ENCODE measurements at places on chromosomes 2 and 18.

- DNase-seq: no peak
Observed at GRCh38 chr2:2332381-2332780, 1.3 kb upstream of the MYT1L start.

- DNase-seq: no peak
Observed at GRCh38 chr2:70927138-70927537, 8.6 kb upstream of the ATP6V1B1 start.

DNA sequence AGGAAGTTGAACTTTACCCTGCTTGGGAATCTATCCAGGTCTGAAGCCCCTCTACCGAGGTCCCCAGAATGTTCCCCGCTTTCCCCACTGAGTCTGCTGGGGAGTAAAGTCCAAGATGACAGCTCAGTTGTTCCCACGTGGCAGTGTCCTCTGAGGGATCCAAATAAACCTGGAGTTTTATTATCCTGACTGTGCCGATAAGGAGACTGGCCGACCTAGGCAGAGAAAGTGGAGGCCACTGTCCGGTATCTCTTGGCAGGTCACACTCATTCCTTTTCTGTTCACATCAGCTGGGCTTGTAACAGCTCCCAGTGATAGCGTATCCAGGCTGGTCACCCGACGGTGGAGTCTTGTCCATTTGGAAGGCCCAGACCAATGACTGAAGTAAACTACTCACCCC, 27.5 kb upstream of the C18orf32 start:
- DNase-seq: no peak

DNA sequence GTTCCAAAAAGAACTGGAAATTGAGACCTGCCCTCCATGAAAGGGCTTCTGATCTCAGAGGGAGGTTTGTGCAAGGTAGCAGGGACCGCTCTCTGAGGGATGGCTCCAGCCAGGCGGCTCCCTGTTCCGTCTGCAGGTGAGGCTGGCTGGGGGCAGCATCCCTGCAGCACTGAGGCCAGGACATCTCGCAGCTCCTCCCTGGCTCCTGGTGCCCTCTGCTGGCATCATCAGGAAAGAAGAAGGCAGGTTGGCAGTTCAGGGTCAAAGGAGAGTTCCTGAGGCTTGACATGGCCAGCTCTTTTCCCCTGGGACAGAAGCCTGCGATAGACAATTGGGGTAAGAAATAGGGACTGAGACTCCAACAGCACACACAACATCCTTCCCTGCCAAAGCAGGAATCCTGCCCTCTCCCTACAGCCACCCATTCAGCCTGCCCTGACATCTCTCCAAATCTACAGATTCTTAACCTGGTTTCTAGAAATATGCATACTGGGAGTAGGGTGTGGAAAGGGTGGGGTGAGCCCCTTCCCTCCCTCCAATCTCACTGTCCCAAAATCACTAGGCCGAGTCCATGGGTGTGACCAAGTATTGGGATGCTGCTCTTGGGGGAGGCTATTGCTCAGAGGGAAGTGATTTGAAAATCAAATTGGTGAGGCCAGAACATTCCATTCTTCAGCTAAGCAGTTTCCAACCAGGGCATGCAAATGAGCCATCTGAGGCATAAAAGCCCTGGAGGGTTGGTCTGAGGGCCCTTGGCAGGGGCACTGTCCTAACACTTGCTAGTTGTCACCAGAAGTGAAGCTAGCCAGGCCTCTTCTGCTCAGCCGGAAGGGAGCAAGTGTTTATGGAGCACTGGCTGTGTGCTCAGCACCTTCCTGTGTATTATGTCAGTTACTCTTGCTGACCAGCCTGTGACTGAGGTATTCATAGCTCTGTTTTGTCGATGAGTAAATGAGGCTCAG, 185.4 kb downstream of the TFCP2L1 start:
- DNase-seq: peak; percentile 33

GRCh38 chr2:176769499-176770370, 442.9 kb upstream of the HNRNPA3 start:
- no peak for DNase-seq

DNA sequence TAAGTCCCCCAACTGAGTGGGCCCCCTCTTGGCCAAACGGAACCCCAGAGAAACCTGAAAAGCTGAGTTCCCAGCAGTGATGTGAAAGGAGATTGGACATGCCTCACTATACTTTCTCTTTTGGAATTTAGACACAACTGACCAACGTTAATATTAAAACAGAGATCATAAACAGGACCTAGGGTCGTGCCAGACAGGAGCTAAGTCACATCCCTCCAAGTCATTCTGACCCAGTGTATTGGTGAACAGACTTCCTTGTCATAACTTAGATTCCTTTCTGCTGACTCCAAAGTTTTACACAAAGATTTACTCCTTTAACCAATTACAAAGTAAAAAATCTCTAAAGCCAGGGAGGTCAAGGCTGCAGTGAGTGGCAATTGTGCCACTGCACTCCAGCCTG, 46.9 kb downstream of the UXS1 start:
- DNase-seq: no peak

DNA sequence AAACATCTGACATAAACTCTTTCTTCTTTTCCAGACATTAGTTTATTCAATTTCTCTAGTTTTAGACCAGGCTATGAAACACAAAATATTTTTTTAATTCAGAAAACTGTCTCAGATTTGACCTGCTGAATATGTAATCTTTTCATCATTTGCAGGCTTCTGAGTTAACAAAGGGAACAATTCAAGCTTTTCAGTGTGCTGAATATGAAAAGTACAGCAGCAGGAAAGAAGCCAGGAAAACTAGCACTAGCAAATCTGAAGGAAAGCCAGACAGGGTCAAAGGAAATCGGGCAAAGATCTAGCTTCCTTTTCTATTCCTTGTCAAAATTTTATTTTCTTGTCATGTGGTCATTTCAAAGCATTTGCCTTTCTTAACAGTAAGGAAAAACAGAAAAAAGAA, 35.3 kb downstream of the ACVR1C start:
- peak; percentile 9 for DNase-seq

- peak; percentile 5 for DNase-seq
Observed at GRCh38 chr2:186486651-186487647, 889 bp downstream of the ZC3H15 start.

DNA sequence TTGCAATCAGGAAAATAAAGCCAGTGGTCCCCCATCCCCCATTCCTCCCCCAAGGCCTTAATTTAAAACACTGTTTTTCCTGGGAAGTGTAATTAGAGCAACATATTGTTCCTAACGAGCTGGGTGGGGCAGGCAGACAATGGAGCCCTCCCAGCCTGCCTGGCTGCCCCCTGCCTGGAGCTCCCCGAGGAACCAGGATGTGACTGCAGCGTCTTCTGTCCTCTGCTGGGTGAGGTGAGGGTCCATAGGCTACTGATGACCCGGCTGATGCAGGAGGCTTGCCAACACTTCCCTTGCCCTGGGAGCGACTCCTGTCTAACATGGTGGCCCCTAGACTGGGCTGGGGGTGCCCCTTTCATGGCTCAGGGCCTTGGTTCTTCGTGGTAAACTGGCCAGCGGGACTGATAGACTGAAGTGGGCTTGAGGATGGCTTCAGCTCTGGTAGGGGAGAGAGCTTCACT, 152.4 kb downstream of the DYSF start:
- no peak for DNase-seq

DNA sequence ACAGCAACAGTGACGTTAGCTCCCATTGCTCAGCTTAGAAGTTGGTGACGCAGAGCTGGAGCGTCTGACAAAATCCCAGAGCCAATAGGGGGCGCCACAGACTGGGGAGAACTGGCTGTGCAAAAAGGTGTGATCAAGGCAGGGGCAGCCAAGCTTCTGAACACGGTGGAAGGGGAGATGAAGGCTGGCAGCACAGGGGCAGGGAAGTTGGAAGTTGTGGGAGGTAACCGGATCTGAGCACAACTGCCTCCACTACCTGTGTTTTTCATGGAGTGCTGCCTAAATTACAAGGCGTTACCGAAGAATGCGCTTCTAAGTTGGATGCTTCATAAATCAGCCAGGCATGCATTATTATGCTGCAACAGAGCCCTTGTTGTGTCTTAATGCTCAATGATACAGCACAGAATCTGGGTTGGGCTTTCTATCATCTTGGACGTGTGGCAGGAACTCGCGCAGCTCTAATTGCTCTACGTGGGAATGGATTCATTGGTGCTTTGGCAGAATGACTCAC, 370.0 kb downstream of the SLC4A3 start:
- no peak for DNase-seq

GRCh38 chr2:30421604-30422443, 25.2 kb upstream of the LCLAT1 start:
- peak; percentile 56 for DNase-seq

DNA sequence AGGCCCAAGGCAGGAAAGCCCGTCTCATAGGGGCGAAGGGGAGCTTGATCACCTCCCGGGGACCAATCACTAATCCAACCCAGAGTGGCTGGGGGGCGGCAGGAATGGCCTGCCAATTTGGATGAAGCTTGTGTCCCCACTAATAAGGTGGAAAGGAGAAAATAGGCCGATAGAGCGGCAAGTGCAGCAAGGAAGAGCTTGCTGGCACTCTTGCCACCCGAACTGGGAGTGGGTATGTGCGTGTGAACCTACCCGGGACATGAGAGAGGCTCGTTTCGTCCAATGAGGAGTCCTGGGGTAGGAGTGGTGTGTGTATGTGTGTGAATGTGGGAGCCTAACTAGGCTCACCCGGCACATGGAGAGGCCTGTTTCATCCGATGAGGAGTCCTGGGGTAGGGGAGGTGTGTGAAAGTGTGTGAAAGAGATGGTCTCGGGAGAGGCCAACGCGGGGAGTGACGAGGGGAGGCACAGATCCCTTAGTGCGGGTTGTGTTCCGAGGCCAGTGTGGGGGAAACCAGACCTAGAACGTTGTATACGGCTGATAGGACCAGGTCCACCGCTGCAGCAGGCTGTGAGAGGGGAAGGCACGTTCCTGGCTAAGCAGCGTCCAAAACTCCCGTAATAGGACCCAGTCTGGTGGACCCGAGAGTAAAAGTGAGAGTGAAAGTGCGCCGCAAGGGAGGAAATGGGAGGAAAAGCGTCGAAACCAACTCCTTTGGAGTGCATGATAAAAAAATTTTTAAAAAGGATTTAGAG, 47.1 kb upstream of the SELENOI start:
- no peak for DNase-seq

DNA sequence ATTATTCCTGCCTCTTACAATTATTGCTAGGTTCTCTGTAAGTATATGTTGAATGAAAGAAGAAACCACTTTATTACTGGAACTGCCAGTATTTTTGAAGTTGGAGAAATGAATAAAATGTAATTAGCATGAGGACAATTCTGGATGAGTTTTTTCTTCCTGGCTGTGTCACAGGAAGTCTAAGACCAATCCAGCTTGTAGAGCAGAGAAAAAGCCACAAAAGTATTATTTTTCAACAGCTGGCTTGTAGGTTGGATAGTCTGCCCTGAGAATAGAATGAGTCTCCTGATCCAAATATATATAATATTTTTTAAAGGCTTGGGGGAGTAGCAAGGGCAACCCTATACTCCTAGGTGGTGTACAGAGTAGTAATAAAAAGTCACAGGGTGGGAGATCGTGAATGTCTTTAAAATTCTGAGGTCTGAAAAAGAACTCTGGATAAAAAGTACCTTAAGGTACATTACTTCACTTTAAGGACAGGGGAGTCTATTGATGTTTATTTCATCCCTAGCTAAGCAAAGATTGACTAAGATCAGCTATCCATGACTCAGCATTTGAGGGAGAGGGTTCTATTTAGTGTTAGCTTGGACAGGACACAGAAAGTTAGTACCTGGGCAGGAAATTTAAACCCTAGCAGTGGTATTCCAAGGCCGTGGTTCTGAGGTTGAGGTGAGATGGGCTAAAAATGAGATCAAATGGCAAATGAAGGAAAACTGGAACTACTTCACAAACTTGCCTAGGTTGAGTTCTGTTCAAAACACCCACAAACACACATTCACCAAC, 31.7 kb downstream of the SLC40A1 start:
- DNase-seq: no peak

DNA sequence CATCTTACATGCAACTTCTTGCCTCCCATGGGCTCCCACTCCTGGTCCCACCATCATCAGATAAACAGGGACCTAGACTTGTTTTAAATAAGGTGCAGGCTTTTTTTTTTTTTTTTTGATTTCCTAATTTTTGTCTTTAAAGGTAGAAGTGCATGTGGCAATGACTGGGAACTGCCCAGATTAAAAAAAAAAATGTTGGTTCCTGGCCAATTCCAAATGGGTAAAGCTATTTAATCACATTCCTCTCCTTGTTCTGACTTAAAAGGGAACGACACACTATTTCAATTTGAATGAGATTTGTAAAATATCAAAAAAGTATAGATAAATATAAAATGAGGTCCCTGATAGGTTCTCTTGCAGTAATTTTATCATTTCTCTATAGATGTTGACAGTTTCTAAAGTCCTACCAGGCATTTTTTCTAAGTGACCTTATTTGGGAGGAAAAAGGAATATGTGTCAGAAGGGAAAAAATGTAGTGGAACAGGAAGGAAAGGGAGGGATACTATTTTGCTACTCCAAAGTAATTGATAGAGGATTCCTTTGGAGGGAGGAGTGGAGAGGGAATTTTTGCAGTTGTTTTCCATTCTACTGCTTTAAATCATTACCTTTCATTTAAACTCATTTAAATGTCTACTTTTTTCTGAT, 43.3 kb downstream of the DDX1 start:
- DNase-seq: no peak

DNA sequence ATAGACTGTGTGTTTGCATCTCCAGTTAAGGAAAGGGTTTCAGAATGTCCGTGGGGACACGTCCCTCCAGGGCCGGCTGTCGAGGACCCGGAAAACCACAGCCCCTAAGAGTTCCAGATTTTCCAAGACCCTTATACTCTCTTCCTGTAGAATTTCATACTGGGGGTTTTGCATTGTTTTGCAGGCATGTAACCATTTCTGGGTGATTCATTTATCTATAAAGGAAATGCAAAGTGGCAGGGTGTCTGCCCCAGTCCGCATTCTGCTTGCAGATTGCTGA, 8.5 kb downstream of the SP9 start:
- no peak for DNase-seq

- no peak for DNase-seq
Observed at GRCh38 chr2:52356556-52356955, 1324.6 kb upstream of the NRXN1 start.

- no peak for DNase-seq
Observed at GRCh38 chr18:8264116-8264515, 345.1 kb upstream of the RAB12 start.

DNA sequence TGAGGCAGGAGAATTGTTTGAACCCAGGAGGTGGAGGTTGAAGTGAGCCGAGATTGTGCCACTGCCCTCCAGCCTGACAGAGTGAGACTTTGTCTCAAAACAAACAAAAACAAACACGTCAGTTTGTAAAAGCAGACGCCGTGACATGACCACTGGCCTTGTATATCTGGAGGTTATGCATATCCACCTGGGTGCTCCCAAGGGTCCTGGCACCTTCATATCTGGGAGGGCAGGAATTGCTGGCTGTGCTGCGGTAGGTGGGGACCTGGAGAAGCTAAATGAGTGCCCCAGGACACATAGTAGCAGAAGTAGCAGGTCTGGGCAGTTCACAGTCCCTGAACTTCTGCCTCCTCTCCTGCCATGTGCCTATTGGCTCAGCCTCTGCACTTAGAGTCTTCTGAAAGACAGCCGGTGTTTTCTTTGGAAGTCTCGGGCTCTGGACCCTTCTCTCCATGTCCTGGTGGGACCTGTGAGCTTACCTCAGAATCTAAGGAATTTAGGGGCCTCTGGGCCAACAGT, 30.9 kb upstream of the IL1R2 start:
- DNase-seq: no peak

- DNase-seq: no peak
Observed at GRCh38 chr2:43152741-43153647, 73.4 kb downstream of the ZFP36L2 start.

GRCh38 chr2:81355436-81355835, 1050.9 kb upstream of the LRRTM1 start:
- no peak for DNase-seq

GRCh38 chr2:50584185-50584584, 447.7 kb downstream of the NRXN1 start:
- DNase-seq: no peak
